ENCODE measurements at places on chromosomes 7 and 10. TPM values are rescaled to one million over a fixed set of nuclear protein-coding genes. Genes with fewer than 3 reads are reported as not detected.

OR6V1 gene
- total RNA-seq: not detected

PTEN gene
- 154 TPM for total RNA-seq

SLC26A3 gene
- 0.25 TPM for total RNA-seq

FAM25C gene
- total RNA-seq: not detected

CPVL gene
- total RNA-seq: 133 TPM

BICC1 gene
- 136 TPM for total RNA-seq

TSPAN12 gene
- total RNA-seq: 76.5 TPM

PPP1R3A gene
- not detected for total RNA-seq

PTPRZ1 gene
- 0.98 TPM for total RNA-seq

SLC13A1 gene
- total RNA-seq: 10.1 TPM

NUTM2A gene
- 1.5 TPM for total RNA-seq

GRCh38 chr7:95046494-95047240 lies 139.3 kb downstream of the PPP1R9A start:
- DNase-seq: no peak
- no peaks in the 10 kb centered on the region for H3K4me1 ChIP-seq
- H3K4me3 ChIP-seq: no peak overlapping the region
- no peaks in the 10 kb centered on the region for H3K27me3 ChIP-seq
- no peak overlapping the region for H3K27ac ChIP-seq
- no peaks in the 10 kb centered on the region for H3K36me3 ChIP-seq

GRCh38 chr7:85773116-85773728 lies 586.4 kb upstream of the SEMA3D start:
- H3K4me3 ChIP-seq: no peak overlapping the region
- no peak for DNase-seq
- H3K27me3 ChIP-seq: no peaks in the 10 kb centered on the region
- no peak overlapping the region for H3K27ac ChIP-seq
- H3K36me3 ChIP-seq: no peaks in the 10 kb centered on the region
- no peaks in the 10 kb centered on the region for H3K4me1 ChIP-seq

DNA sequence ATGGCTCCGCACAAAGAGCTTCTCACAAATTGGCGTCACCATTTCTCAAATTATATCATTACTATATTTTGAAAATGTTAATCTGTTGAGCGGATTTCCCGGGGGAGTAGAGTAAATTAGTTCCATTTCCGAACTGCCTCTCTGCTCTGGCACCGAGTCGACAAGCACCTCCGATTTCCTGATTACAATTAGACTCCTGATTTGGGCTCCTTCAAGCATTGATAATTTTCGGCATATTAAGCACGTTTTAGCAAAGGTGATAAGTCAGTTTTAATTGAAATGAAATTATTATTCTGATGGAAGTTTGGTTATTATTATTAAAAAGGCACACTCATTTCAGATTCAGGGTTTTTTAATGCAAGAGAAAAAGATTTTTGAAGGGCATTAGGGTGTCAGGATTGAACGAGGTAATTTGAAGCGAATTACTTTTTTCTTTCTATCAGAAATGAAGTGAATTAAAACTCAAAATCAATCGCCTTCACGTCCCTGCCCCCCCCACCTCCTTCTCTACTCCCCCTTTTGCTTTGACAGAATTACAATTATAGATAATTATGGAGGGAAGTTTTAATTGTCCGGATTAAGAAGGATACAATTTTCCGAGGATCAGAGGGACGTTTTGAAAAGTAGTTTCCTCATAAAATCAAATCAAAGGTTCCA lies 4.0 kb upstream of the UNCX start:
- no peak for DNase-seq
- no peak overlapping the region for H3K27ac ChIP-seq
- H3K4me3 ChIP-seq: no peak overlapping the region
- peaks cover 34% of the 10 kb centered on the region for H3K27me3 ChIP-seq
- no peaks in the 10 kb centered on the region for H3K36me3 ChIP-seq

- no peak overlapping the region for H3K27ac ChIP-seq
- no peaks in the 10 kb centered on the region for H3K36me3 ChIP-seq
- H3K27me3 ChIP-seq: no peaks in the 10 kb centered on the region
These were observed 36.6 kb upstream of the SEMA3A start for GRCh38 chr7:84231157-84231556.

DNA sequence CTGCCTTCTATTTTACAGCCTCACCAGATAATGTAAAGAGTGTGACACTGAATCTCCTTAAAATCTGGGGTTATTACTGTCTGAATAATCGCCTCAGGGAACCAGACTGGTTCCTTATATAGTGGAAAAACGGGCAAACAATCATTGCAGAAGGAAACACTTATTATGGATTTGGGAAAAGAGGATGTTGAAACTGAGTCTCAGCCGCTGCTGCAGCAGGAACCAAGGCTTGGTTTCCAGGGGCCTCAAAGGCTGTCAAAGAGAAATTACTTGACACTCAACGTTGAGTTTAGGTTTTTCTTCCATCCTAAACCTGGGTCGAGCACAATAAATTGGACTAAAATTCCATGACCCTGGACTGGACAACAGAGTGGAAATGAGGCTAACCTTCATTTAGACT lies 103.8 kb upstream of the AHR start:
- no peaks in the 10 kb centered on the region for H3K4me1 ChIP-seq
- H3K27ac ChIP-seq: no peak overlapping the region
- no peak overlapping the region for H3K4me3 ChIP-seq
- H3K36me3 ChIP-seq: no peaks in the 10 kb centered on the region
- no peaks in the 10 kb centered on the region for H3K27me3 ChIP-seq

DNA sequence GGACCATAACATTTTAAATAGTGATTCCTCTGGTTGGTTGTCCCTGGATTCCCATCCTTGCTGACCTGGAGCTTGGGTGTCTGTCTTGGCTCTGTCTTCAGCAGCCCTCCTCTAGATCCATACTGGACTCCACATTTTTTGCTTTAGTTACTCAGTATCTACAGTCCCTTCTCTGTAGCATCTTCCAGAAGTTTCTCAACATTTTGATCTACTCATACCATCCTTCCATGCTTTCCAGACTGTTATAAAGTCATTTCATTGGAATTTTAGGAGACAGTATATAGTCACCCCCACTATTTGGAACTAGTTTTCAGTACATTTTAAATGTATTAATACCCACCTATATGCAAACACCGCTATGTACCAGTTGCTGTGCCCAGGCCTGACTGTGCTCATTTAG lies 25.8 kb downstream of the APBB1IP start:
- no peak overlapping the region for H3K27ac ChIP-seq
- no peak for DNase-seq
- no peaks in the 10 kb centered on the region for H3K4me1 ChIP-seq
- no peak overlapping the region for H3K4me3 ChIP-seq

DNA sequence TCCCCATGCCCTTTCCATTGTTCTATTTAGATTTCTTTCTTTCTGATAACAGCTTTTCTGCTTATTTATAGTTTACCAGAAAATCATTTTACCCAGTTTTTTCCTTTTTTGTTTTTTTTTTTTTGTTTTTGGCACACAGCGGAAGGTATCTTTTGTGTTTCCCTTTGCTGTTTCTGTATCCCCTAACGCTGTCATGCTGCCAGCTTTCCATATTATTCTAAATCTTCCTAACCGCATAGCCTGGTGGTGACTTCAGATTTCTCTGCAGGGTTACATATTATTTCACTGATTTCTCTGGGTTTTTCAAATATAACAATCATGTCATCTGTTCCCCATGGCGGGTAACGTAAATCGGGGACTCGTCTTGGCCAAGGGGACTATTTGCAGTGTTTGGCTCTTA lies 4.0 kb upstream of the SLC29A4 start:
- H3K36me3 ChIP-seq: no peaks in the 10 kb centered on the region
- H3K27ac ChIP-seq: no peak overlapping the region
- DNase-seq: no peak
- H3K27me3 ChIP-seq: no peaks in the 10 kb centered on the region
- no peaks in the 10 kb centered on the region for H3K4me1 ChIP-seq
- no peak overlapping the region for H3K4me3 ChIP-seq

DNA sequence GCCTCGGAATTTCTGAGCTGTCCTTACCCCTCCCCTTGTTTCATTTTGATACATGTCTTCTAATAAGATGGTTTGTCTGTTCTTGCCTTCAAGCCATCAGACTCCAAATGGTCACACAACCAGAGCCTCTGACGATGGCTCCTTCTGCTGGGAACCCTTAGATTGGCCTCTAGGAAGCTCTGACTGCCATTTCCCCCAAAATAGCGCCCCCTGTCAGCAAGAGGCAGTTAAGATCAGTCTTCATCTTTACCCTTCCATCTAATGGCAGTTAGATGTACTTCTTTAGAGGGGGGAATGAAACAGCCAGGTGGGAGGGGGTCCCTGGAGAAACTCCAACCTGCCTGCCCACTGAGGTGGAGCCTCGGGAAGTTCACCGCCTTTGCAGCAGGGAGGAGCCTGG lies 85.8 kb upstream of the GPR22 start:
- H3K27ac ChIP-seq: no peak overlapping the region
- no peaks in the 10 kb centered on the region for H3K36me3 ChIP-seq
- no peak for DNase-seq
- no peak overlapping the region for H3K4me3 ChIP-seq
- no peaks in the 10 kb centered on the region for H3K27me3 ChIP-seq

DNA sequence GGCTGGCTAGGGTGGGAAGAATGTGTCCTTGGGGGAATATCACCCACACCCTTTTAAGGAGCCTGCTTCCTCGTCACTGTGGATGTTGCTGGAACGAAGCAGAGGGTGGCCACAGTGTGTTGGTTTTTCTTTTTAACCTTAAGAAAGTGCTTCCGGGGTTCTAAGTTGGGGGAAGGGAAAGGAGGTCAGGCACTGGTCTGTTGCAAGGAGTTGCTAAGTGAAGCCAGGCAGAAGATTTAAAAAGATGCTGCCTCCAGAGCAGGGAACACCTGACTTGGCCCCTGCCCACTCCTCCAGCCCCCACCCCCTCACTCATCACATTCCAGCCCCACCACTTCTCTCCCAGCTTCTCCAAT lies 213.1 kb downstream of the EMX2 start:
- H3K27ac ChIP-seq: no peak overlapping the region
- H3K4me3 ChIP-seq: no peak overlapping the region
- DNase-seq: no peak
- no peaks in the 10 kb centered on the region for H3K4me1 ChIP-seq
- H3K27me3 ChIP-seq: no peaks in the 10 kb centered on the region

DNA sequence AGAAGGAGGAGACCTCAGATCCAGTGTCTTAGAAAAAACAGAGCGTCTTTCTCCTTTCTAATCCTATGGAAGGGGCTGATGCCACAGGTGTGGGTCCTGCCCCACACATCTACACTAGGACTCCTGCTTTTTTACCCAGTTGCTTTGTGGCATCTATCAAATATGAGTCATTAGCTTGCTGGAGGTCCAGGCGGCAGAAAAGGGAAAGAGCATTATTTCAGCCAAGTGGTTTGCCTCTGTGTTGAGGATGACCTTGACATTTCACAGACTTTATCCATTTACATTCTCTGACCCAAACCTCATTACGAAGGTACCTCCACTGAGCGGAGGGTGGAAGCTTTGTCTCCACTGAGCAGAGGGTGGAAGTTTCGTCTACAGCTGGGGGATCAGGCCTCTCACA lies 308.4 kb upstream of the KLF6 start:
- no peaks in the 10 kb centered on the region for H3K36me3 ChIP-seq
- H3K27ac ChIP-seq: no peak overlapping the region
- H3K4me3 ChIP-seq: no peak overlapping the region
- DNase-seq: no peak

DNA sequence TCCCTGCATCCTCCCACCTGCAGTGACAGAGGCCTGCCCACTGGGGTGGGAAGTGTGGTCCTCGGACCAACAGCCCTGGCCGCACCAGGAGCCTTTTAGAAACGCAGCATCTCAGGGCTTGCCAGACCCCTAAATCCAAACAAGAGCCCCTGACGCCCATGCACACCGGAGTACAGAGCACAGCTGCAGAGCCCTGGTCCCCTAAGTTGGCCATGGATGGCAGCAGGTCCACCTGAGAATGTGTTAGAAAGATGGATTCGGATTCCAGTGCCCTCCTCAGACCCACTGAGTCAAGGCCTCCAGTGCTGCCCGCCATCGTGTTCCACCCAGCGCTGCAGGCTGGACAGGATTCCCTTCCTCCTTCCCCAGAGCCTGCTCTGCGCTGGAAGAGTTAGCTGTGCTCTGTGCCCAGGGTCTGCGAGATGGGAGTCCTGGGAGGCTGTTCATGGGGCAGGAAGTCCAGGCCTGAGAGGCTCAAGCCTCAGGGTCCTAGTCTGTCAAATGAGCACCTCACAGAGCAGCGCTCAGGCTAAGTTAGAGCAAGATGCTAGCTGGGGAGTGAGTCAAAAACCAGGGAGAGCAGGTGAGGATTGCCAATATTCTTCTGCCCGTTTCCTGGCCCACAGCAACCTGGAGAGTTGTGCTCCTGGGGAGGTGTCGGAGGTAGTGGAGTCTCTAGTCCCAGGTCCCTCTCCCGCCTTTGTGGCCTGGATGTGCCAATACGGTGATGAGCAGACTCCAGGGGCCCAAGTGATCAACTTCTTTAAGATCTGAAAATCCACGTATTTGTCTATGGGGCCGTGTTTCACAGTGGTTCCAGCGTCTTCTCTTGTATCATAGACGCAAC lies 95.9 kb upstream of the GPR26 start:
- no peak for DNase-seq
- no peak overlapping the region for H3K4me3 ChIP-seq
- H3K36me3 ChIP-seq: no peaks in the 10 kb centered on the region

DNA sequence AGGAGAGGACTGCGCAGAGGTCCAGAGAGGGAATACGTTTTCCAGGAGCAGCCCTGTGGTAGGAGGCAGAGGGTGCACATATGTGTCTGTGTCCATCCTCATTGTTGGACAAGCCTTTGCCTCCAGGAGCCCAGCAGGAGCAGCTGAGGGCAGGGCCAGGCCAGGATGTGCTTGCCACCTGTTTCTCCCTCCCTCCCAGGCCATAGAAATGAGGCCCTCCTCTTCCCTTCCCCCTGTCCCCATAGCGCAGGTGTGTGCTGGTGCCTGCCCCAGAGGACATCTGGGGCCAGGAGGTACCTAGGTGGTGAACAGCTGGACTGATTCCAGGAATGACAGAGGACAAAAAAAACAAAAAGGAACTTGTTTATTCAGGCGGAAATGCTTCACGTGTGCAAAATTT lies 10.5 kb upstream of the CXCL12 start:
- DNase-seq: no peak
- H3K36me3 ChIP-seq: no peaks in the 10 kb centered on the region

- H3K4me3 ChIP-seq: no peak overlapping the region
- H3K4me1 ChIP-seq: no peaks in the 10 kb centered on the region
- no peak overlapping the region for H3K27ac ChIP-seq
- H3K27me3 ChIP-seq: no peaks in the 10 kb centered on the region
- no peaks in the 10 kb centered on the region for H3K36me3 ChIP-seq
These were observed 281.5 kb downstream of the CELF2 start for GRCh38 chr10:11299125-11299524.

- DNase-seq: no peak
- no peak overlapping the region for H3K27ac ChIP-seq
- no peak overlapping the region for H3K4me3 ChIP-seq
- H3K4me1 ChIP-seq: no peaks in the 10 kb centered on the region
- H3K27me3 ChIP-seq: no peaks in the 10 kb centered on the region
These were observed 3.7 kb downstream of the FLNC start for GRCh38 chr7:128833946-128834325.
